ENCODE measurements at places on chromosomes 12 and 14.

DNA sequence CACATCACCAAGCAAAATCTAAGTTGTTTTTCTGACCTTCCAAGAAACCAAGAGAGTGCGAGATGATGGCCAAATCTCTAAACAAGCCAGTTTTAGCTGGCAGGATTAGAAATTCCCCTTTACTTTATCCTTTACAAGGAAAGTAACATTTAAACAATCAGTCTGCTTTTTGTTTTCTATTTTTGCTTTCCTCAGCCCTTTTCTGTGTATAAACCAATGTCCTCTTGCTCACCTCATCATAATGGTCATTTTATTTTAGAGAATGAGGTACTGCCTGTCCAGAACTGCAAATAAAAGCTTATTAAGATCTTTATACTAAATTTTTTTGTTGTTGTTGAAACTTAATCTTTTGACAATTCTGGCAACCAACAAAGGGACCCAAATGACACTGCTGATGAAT, 442.4 kb upstream of the GARIN6 start:
- no peak for DNase-seq

- no peak for DNase-seq
Observed at GRCh38 chr14:66511849-66512248, 3.9 kb downstream of the GPHN start.

DNA sequence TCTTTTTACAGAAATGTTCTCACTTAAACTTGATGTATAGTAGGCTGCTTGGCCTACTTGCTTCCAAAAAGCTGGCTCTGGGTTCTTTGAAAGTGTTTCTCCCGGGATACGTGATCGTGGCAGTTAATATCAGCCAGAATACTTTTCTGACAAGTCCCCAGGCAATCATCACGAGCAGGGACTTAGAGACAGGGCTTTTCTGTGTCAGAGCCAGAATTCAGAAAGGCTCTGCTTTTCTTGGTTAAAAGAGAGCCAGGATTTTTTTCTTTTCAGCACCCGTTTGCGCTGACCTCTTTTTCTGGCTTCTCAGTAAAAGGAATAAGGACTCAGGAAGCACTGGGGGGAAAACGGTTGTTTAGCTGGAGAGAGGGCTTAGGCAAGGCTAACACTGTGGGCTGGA, 57.8 kb upstream of the ARHGAP5 start:
- no peak for DNase-seq

DNA sequence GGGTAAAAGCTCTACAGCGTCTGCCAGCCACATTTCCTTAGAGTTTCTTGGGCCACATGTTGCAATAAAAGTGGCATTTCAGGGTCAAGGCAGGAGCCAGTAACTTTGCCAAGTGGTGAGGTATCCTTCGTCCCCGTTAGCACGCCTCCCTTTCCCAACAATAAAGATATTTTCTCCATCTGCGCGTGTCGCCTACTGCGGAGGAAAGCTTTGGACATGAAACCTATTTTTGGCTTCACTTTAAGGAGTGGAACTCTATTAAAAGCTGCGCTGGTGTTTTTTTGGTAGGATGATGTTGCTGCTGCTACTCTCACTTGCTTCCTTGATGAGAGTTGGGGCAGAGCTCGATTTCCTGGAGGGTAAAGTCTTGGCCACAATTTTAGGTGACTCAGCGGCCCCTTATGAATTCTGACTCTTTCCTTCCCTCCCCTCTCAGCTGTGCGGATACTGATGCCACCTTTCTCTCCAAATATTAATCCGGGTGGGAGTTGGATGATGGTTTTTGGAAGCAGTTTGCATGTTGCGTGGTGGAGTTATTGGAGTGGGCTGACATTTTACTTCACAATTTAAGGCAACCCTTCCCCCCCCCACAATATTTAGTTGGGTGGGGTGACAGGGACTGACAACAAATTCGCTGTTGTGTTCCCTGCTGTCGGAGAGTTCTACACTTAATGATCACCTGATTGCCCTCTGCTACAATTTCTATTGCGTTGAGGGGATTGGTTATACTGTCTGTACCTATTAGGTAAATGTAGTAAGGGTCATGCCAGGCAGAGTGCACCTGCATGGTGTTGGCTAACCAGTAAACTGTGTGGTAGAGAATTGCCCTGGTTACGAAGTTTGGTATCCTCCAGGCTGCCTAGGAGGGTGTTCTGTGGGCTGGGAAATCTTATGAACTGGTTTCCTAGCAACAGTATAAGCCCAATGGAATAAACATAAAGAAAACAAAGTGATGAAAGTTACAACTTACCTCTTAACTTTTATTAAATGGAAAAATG, 1.1 kb downstream of the CCDC91 start:
- peak; percentile 76 for DNase-seq

GRCh38 chr14:98456231-98456630, 815.8 kb downstream of the BCL11B start:
- DNase-seq: no peak

DNA sequence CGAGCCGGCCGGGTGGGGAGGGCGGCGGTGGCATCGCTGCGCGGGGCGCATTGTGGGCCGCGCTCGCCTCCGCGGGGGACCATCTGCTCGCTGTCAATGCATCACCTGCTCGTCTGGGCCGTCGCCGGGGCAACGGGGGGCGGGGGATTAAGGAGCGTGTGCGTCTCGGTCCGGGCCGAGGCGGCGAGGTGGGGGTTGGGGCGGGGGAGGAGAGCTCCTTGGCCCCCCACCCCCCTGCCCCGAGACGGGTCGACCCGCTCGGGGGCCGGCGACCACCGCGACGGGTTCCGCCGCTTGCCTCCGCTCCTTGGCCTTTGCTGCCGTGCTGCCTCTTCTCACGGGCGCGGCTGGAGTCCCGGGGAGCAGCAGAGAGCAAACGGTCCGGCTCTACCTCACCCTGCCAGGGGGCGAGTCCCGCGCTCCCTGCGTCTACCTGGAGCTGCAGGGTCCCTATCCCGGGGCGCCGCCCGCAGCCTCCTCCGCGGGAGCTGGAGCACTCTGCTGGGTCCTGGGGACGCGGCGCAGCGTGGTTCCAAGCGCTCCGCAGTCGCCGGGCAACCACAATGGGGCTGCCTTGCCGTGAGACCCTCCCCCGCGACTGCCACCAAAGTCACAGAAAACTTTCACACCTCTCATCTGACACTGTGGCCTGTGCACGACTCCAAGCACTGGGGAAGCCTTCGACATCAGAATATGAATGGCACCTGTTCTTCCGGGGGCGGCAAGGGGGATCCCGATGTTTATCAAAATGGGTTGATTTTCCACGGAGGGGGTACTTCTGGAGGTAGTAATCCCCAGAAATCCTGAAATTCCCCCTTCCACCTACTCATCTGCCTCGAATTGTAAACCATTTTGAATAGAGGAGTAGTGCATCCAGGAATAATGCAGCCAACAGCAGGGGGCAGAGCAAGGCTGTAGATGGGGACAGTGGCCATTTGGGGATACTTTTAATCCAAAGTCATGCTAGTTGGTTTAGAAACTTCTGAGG, at the start of gene C12orf42:
C12orf42 (minus strand) TSS at position 500 of the 988 bp plus-strand sequence. CDS start 17,542 bp downstream, outside the sequence.
- DNase-seq: peak; percentile 84

DNA sequence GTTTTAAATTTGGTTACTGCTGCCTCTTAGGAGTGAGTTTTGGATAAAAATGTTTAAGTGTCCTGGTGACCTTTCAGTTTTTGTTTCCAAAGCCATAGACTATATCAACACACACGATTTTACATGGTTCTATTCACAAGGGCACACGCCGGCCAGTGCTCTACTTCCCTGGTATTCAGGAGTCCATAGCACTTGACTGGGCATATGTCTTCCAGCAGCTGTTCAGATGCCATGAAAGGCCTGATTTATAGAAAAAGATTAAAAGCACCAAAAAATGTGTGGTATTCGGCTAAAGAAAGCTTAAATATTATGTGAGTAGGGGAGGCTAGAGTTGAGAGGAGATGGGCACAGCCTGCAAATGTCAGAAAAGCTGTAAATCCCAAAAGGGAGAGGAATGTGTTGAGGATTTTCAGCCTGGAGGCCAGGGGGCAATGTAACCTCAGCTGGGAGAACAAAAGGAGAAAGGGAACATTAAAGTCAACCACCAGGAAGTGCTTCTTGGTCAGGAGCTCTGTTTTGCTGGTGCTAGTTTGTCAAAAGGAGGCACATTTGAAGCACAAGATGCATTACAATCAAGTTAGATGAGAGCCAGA, 478.4 kb downstream of the RAD51B start:
- DNase-seq: no peak

DNA sequence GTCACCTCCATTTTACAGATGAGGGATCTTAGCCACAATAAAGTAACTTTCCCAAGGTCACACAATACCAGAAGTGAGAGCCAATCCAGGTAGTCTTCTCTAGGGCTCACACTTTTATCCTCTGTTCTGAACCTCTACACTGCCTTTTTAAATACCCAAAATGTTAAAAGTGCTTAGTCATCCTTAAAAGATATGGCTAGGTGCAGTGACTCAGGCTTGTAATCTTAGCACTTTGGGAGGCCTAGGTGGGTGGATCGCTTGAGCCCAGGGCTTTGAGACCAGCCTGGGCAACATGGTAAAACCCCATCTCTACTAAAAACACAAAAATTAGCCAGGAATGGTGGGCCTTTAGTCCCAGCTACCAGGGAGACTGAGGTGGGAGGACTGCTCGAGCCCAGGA, 104.1 kb upstream of the PPP4R3A start:
- DNase-seq: no peak

DNA sequence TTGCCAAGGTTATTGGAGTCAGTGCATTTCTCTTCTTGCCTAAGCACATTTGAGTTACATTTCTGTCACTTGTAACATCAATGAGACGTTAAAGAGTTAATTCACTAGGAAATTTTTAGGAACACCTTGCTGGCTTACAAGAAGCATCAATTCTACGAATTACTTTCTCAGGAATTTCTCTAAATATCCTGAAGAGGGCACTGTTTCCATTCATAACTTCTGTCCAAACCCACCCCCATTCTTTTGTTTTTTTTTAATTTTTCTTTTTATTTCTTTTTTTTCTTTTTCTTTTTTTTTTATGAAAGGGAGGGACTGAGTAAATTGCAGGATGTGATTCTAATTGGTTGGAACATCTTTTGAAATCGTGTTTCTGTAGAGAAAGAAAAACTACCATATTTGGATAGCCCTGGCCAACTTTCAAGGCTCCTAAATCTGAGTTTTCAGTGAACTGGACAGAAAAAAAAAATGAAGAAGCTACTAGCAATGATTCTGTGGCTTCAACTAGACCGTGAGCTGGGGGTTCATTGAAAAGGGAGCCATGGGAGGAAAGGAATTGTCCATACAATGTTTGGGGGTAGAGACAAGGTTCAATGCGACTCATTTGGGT, 285.3 kb downstream of the DAD1 start:
- no peak for DNase-seq

- DNase-seq: no peak
Observed at GRCh38 chr12:64387197-64387816, 3.3 kb downstream of the C12orf56 start.

DNA sequence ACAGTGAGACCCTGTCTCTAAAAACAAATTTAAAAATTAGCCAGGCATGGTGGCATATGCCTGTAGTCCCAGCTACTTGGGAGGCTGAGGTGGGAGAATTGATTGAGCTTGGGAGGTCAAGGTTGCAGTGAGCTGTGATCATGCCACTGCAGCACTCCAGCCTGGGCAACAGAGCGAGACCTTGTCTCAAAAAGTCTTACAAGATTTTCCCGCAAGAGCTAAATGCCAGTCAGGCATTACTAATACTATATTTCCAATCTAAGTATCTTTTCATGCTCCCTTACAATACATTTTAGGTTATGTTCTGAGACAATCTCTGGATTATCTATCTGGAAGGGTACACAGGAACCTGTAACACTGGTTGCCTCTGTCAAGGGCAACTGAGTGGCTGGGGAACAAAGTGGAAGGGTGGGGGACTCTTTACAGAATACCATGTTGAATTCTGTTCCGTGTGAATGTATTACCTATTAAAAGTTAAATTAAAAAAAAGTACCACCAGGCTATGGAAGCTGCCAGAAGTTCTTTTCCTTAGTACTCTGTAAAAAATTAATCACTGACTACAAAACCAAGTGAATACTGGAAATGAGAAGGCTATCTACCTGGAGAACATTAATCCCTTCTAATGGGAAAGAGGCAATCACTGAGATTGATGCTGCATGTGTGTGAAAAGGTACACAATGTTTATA, 56.7 kb downstream of the BTBD7 start:
- DNase-seq: no peak

DNA sequence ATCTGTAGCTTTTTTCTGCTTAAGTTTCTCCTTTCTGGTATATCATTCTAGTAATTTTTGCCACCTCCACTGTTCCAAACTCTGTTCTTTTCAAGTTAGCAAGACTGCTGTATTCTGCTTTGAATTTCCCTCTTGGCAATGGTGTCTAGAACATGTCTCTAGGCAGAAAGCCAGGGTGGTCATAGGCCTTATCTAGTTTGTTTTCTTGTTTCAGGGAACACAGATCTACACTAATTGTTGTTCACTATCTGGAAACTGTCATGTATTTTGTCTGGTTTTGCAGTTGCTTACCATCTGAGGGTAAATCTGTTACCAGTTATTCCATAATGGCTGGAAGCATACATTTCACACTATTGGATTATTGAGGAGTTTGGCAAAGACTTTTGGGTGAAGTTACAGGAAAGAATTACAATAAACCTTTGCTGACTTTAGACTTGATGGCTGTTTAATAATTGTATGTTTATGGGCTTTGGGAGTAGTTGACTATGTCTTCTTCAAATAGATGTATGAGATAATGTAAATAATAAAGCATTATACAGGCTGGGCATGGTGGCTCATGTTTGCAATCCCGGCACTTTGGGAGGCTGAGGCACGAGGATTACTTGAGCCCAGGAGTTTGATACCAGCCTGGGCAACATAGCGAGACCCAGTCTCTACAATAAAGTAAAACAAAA, 41.4 kb downstream of the FUT8 start:
- no peak for DNase-seq

DNA sequence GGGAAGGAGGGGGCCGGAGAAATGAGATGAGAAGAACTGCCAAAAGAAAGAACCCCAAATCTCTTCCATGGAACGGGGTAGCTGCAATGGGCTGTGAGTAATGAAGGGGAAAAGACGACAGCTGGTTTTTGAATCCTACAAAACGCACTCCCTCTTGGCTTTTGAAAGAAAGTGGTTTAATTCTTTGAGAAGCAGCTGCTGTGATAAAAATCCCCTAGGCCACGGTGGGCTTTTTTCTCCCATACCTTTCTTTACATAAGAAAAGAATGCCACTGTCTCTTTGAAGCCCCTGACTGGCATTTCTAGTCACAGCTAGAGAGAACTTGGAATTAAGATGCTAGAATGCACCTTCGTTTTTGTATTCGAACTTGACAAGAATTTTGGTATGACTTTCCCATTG, 486.1 kb downstream of the GLT1D1 start:
- no peak for DNase-seq

- DNase-seq: no peak
Observed at GRCh38 chr14:92093320-92093719, 13.1 kb downstream of the ATXN3 start.

- DNase-seq: no peak
Observed at GRCh38 chr12:90921536-90921935, 33.4 kb downstream of the CCER1 start.

- DNase-seq: no peak
Observed at GRCh38 chr14:60094306-60094897, 2.7 kb downstream of the PCNX4 start.

- no peak for DNase-seq
Observed at GRCh38 chr12:54054742-54055194, 1.1 kb downstream of the HOXC4 start.

Data from activated effector memory CD4-positive, alpha-beta T cell treated with anti-CD3 and anti-CD28 coated beads, Interleukin-2, amount 50 U/mL, for 16 hours (primary cell).